ENCODE measurements at places on chromosomes 7 and 10.

DNA sequence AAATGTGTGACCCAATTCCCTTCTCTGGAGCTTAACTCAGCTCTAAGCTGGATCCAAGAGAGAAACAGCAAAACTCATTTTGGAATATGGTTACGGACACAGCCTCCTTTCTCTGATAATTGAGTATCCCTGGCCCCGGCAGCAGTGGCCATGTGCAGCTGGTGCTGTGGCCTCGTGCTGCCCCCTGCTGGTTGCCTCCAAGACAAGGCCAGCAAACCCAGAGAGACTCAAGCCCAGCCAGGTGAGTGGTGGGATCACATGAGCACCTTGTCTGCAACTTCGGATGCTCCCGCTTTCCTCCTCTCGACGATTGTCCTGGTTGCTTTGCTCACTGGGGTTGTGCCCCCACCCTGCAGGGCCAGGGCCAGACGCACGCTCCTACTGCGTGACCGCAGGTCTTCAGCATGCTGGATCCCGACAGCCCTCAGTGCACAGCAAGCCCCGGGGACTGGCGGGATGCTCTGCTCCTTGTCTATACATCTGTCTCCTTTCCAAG, 19.4 kb downstream of the SFTPD start:
- DNase-seq, result peak; percentile 72

DNA sequence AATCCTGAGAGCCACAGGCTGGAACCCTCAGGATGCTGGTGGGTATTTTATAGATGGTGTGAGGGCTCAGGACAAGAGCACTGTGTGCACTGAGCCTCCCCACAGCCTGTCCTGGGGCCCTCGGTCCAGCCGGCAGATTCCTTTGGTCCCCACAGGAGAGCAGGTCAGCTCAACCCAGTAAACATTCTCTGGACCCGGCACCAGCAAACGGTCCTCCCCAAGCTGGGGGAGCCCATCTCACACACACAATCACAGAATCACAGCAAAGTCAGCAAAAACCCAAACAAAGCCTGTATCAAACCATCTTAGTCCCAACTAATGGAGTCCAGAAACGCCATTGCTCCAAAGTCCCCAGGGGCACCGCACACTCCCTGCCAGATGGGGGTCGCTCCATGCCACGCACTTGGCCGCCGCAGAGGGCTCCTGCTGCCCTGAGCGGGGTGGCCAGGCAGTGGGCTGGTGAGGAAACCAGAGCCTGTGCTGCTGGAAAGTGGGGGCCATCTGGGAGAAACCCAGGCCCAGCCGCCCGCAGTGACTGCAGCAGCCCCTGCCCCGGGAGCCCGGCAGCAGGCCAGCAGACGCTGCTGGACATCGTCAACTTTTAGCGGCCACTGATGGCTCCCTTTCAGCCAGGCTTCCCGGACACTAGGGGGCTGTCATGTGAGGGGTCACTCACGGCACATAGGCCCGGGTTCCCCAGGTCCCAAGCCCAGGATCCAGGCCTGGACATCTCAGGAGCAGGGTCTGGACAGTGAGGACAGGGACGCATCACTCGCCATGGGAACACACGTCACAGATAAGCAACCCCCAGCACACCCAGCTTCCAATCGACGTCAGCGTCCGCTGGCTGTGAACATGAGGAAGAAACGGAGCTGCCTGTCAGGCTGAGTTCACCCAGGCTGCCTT, 52.6 kb downstream of the DPYSL4 start:
- no peak for DNase-seq

GRCh38 chr10:13298748-13299436, 972 bp downstream of the PHYH start:
- no peak for DNase-seq

DNA sequence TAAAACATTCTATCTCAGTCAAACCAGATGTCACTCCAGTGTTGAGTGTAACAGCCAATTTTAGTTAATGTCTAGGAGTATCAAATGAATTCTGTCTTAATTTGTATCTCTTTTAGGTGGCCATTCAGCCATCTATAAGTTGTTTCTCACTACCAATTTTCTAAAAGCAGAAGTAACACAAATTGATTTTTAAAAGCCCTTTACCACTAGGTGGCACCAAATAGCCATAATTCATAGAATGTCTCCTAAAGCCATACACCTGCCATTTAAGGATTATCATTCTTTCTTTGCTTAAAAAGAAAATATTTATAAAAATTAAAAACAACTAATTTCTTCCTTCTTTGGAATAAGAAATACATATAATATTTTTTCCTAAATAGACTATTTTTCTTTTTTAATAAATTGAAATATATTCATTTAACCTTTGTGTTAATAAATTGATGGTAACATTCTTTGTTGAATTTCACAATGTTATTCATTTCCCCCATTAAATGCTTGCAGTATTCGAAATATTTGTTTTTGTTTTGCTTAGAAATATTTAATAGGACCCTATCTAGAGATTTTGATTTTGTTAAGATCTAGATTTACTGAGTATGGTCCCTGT, 107.8 kb upstream of the PPP1R3A start:
- peak; percentile 70 for DNase-seq

DNA sequence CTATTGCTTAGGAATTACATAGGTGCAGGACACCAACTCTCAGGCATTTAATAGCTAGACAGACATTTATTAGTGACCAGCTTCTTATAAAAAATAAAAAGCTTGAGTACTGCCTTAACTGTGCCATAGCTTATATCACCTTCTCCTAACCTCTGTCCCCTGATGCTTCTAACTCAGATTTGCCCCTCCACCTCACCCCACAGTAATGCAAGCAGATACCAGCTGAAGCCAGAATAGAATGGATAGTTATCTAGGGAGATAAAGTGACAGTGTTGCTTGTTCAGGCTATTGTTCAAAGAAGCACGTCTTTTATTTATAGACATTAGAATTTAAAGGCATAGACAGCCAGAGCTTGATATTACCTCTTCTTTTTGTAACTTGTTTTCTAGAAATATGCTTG, 99.6 kb upstream of the GLCCI1 start:
- no peak for DNase-seq

DNA sequence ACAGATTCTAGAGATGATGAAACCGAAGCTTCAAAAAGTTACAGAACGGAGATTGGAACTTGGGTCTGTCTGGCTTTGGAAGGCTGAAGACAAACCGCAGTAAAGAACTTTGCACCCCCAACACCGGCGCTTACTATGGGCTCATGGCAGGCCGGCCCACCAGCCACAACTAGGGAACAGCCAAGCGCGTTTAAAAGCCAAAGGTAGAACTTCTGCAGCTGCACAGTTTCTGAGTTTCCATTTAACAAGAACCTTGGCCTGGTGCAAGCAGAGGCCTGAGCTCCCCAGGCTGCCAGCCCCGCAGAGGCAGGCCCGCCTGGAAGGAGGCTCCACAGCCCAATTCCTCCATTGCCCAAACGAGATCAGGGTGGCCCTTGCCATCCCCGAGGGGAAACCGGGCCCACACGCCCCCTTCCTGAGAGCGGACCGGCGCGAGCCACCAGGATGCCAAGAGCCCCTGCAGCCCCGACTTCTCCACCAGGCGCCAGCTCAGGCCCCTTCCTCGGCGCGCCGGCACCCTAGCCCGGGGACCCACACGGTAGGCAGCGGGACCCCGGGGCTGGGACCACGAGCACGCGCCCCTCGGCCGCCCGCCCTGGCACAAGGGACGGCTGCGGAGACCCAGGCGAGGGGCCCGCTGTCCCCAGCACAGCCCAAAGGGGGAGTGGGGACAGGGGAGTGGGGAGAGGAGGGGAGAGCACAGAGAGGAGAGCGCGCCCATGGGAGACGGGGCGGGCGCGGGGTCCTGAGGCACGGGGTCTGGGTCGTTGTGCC, 566 bp downstream of the MAD1L1 start:
- DNase-seq, result peak; percentile 18

- DNase-seq, result no peak
Measured at GRCh38 chr7:82600531-82600930, 157.0 kb upstream of the CACNA2D1 start.

DNA sequence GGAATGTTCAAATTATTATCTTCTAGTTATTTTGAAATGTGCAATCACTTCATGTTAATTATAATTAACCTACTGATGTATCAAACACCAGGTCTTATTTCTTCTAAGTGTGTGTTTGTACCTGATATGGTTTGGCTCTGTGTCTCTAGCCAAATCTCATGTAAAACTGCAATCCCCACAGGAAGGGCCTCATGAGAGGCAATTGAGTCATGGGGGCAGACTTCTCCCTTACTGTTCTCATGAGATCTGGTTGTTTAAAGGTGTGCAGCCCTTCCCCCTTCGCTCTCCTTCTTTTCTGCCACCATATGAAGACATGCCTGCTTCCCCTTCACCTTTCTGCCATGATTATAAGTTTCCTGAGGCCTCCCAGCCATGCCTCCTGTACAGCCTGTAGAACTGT, 18.6 kb upstream of the PRKCQ start:
- no peak for DNase-seq

- DNase-seq, result no peak
Measured at GRCh38 chr10:76631884-76632766, 1005.5 kb downstream of the KCNMA1 start.

- no peak for DNase-seq
Measured at GRCh38 chr7:131016230-131016629, 282.2 kb upstream of the KLF14 start.

DNA sequence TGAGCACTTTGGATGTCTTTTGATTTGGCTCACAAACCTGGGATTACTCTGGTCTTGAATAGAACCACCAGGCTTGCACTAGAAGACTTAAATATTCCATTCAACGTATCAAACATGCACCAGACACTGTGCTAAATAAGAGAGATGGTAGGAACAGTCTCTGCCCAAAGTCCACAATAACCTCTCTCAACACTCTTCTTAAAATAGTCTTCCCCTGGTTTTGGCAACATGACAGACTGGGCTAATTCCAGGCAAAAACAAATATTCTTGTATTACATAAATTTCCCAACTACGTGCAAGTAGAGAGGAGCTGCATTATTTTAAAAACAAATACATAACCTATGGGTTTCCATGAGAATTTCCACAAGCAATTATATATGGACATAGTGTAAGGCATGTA, 64.8 kb upstream of the PAPSS2 start:
- no peak for DNase-seq

GRCh38 chr7:4000139-4000538, 682.0 kb upstream of the FOXK1 start:
- no peak for DNase-seq

DNA sequence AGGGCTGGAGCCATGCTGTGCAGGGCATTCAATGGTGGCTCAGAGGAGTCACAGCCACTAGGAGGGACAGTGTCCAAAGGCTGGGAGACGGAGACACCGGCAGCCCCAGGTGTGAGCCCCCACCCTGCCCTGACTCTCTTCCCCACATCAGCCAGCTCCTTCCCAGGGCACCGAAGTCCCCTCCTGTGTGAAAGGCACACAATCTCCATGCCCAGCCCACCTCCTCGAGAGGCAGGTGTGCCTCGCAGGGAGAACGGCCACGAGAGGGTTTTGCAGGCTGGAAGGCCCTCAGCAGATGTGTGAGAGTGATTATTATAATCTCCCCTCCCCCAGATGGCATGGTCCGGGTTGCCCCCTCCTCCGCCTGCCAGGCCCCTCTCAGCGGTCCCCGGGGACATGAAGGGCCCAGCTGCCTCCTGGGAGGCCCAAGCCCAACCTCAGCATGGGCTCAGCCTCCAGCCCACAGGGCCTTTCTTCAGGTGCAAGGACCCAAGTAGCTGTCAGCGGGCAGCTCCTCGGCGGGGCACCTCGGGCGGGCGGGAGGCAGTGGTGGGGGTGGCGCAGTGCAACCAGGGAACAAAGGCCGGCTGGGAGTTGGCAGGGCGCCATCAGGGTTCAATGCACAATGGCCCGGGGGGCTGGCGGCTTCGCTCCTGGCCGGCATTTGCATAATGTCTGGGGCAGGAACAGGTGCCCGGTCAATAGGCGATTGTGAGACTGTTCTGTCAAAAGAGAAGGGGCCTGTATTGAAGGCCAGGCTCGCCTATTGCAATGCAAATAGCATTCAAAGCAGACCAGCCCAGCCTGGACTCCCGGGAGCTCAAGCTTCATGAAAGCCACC, 155.3 kb upstream of the ZMIZ1 start:
- DNase-seq, result no peak

GRCh38 chr7:25776744-25777123, 375.3 kb upstream of the NFE2L3 start:
- DNase-seq, result no peak

DNA sequence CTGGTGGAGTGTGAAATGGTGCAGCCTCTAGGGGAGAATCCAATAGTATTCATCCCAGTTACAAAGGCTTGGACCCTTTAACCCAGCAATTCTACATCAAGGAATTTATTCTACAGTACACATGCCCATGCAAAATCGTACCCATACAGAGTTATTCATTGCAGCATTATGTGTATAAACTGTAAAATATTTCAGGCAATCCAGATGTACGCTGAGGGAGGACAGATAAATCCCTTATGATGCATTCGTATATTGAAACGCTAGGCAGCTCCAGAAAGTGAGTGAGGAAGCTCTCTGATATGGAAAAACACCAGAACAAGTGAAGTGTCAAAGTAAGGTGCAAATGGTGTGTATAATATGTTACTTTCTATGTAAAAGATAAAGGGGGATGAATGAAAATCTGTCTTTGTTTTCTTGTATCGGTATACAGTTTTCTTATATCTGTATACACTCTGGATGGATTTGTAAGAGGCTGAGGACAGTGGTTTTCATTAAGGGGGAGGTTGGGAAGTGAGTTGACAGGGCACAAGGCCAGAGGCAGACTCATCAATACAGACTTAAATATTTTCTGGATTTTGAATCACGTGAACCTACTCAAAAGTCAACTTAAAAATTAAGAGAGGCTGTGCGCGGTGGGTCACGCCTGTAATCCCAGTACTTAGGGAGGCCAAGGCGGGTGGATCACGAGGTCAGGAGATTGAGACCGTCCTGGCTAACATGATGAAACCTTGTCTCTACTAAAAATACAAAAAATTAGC, 17.1 kb downstream of the VWA2 start:
- DNase-seq, result no peak

GRCh38 chr7:145655666-145656065, 460.9 kb upstream of the CNTNAP2 start:
- DNase-seq, result no peak

- DNase-seq, result no peak
Measured at GRCh38 chr10:82498976-82499375, 624.0 kb downstream of the NRG3 start.

- no peak for DNase-seq
Measured at GRCh38 chr10:28890121-28890950, 213.0 kb downstream of the BAMBI start.

GRCh38 chr7:76133839-76134238, 67.9 kb upstream of the SRRM3 start:
- DNase-seq, result no peak
